ENCODE measurements at places on chromosomes 1 and 21.
A peak's percentile ranks its signal among the peaks of the same experiment; 100 is the strongest.

DNA sequence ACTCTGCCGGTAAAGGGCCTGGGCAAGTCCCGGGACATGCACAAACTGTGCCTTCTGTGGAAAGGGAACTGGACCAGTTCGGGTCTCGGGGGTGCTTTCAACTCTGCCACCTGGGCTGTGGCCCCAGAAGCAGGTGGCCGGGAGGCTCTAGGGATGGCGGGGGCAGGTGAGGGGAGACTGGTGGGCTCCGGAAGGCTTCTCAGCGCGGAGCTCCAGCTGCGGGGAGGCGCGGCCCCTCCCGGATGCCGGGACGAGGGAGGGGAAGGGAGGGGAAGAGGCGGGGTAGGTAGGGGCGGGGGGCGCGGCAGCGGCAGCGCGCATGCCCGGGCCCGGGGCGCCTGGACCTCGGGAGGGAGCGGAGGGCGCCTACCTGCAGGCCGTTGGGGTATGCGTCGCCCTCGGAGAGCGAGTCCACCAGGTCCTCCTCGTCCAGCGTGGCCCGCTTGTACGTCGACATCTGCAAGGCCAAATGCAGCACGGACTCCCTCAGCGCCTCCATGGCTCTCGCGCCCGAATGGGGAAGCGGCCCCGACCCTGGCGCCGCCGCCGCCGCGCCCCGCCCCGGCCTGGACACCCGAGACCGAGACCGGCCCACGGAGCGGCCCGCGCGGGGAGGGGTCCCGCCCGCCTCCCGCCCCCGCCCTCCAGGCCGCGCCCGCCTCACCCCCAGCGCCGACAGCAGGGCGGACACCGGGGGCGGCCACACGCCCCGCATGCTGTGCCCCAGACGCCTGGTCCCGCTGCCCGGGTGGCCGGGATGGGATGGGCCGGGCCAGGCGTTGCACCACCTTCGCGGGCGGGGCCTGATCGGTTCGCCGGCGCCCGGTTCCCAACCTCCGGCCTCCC is at the start of gene ECE1:
Gene ECE1 (minus strand): TSS at position 764 of the 846 bp plus-strand sequence. CDS start 49 bp downstream, at position 715.
- peak; percentile 4 for ATAC-seq

- no peak for ATAC-seq
These were observed 444.0 kb downstream of the NPHP4 start for GRCh38 chr1:5548266-5548665.

DNA sequence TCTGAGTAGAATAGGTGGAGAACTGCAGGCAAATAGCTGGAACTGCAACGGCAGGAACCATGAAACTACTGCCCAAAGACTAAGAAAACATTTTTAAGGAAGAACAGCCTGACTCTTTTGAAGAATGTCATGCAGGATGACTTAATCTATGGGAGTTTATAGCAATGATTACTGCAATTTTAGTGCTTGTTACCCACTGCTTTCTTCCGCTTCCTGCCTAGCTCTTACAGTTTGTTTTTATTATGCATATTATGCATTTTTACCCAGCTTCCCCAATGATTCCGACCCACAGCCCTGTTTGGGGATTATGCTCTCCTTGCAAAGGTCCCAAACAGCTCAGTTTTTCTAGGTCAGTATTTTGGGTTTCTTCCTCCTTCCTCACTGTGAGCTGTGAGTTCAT is 71.2 kb downstream of the PCNX2 start:
- ATAC-seq, result no peak

DNA sequence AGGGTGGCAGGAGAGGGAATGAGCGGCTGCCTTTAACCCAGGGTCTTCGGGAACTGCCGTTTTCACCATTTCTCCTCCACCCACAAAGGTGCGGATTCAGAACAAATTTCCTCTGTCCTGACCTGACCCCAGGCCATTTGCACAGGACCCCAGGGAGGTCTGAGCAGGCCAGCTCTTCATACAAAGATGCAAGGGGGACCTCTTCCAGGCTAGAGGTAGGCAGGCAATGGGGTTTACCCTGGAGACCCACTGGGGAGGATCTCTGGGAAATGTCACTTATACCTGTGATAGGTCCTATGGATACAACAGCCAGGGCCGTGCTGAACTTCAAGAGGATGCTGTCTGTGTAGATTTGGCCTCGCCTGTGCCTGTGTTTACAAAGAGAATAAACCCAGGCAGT is 89.7 kb upstream of the VAMP3 start:
- ATAC-seq, result no peak

- no peak for ATAC-seq
These were observed 5.9 kb downstream of the ANKRD13C start for GRCh38 chr1:70348399-70349165.

- no peak for ATAC-seq
These were observed 213.3 kb upstream of the NFIA start for GRCh38 chr1:60868901-60869663.

- no peak for ATAC-seq
These were observed 123.9 kb downstream of the RRAGC start for GRCh38 chr1:38735651-38736161.

GRCh38 chr1:203765029-203765837 is at the start of gene LAX1:
LAX1 (plus strand) TSS chr1:203765183; CDS start chr1:203765566, 383 bp downstream.
- ATAC-seq, result peak; percentile 95

DNA sequence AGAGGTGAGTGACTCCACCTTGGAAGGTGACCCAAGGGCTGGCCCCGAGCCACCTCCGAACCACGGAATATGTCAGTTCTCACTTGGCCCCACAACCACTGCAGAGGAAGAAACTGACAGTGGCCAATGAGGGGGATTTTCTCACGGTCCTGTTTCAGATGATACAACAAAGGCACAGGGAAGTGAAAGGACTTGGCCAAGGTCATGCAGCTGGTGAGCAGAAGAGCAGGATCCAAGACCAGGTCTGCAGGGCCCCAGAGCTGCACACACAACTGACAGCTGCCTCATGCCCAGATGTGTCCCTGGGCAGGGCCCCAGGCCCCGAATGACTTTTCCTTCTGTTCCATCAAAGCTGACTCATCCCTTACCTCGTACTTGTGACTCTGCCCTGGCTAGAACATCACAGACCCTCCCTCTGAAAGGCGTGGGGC is 25.8 kb upstream of the EVA1B start:
- ATAC-seq, result peak; percentile 92

GRCh38 chr21:34814529-34814951 is 145.7 kb downstream of the CLIC6 start:
- no peak for ATAC-seq

DNA sequence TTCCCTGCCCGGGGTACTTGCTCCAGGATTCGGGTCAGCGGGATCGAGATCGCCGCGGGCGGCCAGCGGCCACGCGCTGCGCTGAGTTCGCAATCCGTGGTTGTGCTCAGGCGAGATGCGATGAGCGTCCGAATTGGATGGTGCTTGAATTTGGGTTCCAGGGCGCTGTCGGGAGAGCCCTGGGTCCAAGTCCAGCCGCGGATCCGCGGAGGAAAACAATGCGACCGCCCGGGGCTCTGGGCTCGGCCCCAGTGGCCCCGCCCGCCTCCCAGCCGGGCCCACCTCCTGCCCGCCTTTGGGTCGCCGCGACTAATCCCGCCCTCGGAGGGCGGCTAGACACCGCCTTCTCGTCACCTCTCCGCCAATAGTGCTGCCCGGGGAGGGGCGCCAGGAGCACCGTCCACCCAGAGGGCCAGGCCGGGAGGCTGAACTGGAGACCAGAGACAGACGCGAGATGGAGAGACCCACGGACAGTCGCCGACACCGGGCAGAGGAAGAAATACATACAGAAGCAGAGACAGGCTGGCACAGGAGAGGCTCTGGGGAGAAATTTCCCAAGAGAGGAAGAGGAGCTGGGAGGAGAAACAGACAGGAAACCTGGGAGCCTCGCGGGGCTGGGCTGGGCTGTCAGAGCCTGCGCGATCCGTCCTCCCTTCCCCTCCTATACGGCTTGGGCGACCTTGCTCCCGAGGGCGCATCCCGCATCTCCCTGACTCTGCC is at the start of gene SEMA6C:
Gene SEMA6C (minus strand): TSS at position 220 of the 720 bp plus-strand sequence. CDS start 4,010 bp downstream, outside the sequence.
- peak; percentile 99 for ATAC-seq

DNA sequence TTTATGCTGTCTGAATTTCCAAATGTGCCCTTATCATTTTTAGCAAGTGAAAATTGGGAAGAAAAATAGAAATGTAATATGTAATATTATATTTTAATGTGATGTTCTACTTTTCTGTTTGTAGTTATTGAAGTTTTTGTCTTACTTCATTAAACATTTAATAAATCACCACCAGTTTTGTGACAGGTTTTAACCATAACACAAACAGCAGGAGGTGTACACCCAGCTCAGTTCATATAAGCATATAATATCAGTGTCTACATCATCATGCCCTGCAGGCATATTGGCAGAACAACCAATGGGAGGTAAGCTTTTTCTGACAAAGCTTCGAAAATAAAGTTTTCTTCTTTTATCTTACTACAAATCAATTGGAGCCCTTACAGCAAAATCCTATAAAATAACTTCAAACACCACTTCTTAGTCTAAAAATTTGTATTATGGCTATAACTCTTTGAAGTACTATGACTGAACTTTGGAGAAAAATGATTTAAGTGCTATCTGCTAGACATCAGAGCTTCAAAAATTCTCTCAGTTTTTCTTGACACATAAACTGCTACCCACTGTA is 236.7 kb downstream of the BARHL2 start:
- ATAC-seq, result no peak

GRCh38 chr1:11187000-11187399 is 2.2 kb upstream of the ANGPTL7 start:
- no peak for ATAC-seq

- peak; percentile 58 for ATAC-seq
These were observed 887 bp downstream of the SLC19A2 start for GRCh38 chr1:169484683-169485430.

DNA sequence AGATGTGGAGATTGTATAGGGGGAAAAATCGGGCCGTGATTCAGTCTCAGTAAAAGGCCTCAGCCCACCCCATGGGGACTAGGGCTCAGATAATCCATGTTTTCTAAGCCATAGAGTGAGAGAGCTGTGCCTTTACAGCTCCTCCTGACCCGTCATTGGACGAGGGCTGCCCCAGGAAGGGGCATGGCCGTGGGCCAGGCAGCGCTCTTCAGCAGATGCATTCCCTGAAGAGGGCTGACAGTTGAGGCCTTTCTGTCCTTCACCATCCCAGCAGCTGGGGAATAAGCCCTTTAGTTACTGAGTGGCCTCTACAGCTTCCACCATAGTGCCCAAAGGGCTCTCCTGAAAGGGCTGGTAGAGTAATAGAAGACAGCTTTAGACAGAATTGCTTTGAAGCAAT is 57.2 kb downstream of the ST3GAL3 start:
- no peak for ATAC-seq

GRCh38 chr1:153404768-153405167 is 11.6 kb upstream of the S100A7A start:
- peak; percentile 41 for ATAC-seq

GRCh38 chr1:29389533-29390041 is 153.3 kb downstream of the PTPRU start:
- no peak for ATAC-seq

DNA sequence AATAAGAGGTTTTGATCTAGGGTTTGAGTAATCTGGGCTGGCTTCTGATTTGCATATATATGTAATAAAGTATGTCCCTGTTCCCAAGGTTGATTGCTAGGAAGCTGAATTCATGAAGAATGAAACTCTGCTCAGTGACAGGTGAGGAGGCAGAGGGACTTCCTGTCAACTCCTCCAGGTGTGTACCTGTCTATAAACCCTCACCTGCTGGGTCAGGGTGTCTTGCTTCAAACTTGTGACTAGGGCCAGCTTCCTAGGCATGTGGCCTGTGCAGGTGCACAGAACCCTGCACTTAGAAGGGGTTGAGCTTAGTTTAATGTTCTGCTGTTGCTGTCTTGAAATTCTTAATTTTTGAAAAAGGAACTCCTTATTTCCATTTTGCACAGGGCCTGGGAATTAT is 21.1 kb downstream of the OLFML3 start:
- no peak for ATAC-seq

GRCh38 chr1:212147581-212148033 is 112.1 kb downstream of the DTL start:
- no peak for ATAC-seq

DNA sequence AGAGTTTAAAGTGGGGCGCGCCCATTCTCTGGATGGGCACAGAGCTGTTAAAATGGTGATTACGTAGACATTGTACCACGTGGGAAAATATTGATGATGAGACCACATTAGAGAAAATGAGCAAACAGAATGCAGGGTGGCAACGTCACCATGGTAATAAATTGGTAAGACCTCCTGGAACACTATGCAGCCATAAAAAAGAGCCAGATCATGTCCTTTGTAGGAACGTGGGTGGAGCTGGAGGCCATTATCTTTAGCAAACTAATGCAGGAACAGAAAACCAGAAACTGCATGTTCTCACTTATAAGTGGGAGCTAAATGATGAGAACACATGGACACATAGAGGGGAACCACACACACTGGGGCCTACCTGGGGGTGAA is 53.5 kb upstream of the CLDN14 start:
- ATAC-seq, result no peak

DNA sequence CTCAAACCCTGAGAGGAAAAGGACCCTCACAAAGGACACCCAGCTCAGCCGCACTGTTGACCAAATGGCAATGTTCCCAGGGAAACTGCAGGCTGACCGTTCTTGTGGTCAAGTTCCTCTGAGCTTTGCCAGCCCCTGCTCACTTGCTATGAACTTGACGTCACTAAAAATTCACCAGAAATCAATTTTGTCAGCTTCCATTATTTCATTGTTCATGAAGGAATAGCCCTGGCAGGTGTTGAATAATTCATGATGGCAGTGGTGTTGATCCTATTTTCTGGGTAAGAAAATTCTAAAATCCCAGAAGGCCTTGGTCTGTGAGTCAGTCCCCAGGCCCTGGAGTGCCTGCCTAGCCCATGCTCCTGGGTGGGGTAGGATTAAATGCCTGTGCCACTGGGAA is 318.9 kb downstream of the ZNF326 start:
- ATAC-seq, result no peak

GRCh38 chr1:11350265-11350664 is 77.3 kb downstream of the UBIAD1 start:
- ATAC-seq, result no peak

GRCh38 chr21:43697758-43698643 is 20.9 kb upstream of the PDXK start:
- no peak for ATAC-seq

- ATAC-seq, result no peak
These were observed 29.4 kb upstream of the LRRN2 start for GRCh38 chr1:204714861-204715511.

DNA sequence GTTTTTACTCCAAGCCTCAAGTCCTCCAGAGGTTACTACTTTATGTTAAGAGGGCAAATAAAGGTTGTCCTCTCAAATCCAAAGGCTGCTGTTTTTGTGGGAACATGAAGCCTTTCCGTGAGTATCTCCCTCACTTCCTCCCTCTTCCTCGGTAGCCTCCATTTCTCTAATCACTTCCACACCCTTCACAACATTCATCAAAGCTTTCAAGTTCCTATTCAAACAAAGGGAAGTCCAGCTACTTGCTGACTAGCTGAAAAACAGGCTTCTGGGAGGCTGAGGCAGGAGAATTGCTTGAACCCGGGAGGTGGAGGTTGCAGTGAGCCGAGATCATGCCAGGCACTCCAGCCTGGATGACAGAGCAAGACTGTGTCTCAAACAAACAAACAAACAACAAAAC is 6.6 kb upstream of the CD48 start:
- no peak for ATAC-seq

- ATAC-seq, result no peak
These were observed 643 bp downstream of the NRAS start for GRCh38 chr1:114715952-114716303.

All from stimulated activated memory B cell treated with anti-CD40 and anti-IgM and Interleukin-4, amounts not matched to agents 10 μg/mL and 1 μg/mL and 100 μg/mL, for 72 hours (primary cell).